GM23248 (cell line): ENCODE measurements at places on chromosomes 7 and 10.

GRCh38 chr10:70541736-70542564, 60.6 kb downstream of the PRF1 start:
- no peak overlapping the region for H3K4me3 ChIP-seq
- DNase-seq: no peak
- H3K4me1 ChIP-seq: no peaks in the 10 kb centered on the region
- no peaks in the 10 kb centered on the region for H3K36me3 ChIP-seq
- H3K27me3 ChIP-seq: peaks cover 12% of the 10 kb centered on the region; the same call in 1 of the 2 replicates

GRCh38 chr10:22460531-22461403, 115.5 kb downstream of the SPAG6 start:
- H3K4me3 ChIP-seq: no peak overlapping the region
- no peak overlapping the region for H3K27ac ChIP-seq
- no peaks in the 10 kb centered on the region for H3K4me1 ChIP-seq
- no peak for DNase-seq

GRCh38 chr7:5332579-5332978, 49.8 kb downstream of the SLC29A4 start:
- H3K4me1 ChIP-seq: peaks cover 5% of the 10 kb centered on the region
- no peak overlapping the region for H3K4me3 ChIP-seq
- H3K36me3 ChIP-seq: peaks cover 33% of the 10 kb centered on the region
- DNase-seq: no peak
- no peak overlapping the region for H3K27ac ChIP-seq

- H3K4me1 ChIP-seq: peaks cover 41% of the 10 kb centered on the region
- DNase-seq: no peak
- no peak overlapping the region for H3K27ac ChIP-seq
- no peaks in the 10 kb centered on the region for H3K36me3 ChIP-seq
- no peak overlapping the region for H3K4me3 ChIP-seq
Observed at GRCh38 chr10:29650552-29650944, 15.8 kb upstream of the SVIL start.

DNA sequence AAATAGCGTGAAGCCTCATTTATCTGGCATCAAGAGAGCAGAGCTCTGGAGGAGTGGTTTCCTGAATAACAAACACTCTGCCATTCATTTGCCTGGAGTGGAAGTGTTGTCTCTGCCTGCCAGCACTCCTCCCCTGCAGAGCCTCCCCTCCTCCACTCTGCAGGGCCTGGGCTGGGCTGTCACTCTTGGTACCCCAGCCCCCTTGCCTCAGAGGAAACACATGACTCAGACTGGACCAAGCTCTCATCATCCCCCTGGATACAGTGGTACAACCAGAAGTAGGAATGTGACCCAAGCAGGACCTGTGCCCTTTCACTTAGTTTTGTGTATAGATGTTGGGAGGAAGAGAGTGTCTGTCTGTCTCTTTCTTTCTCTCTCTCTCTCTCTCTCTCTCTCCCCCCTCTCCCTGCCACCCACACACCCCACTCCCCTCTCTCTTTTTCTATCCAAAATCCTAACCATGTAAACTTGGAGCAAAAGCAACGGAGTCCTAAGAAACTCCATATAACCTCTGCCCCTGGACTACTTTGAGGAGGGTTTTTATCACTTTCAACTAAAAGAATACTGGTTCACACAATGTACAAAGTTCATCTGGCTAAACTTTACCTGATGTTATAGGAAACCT, 43.9 kb downstream of the DOCK4 start:
- no peaks in the 10 kb centered on the region for H3K27me3 ChIP-seq
- no peak overlapping the region for H3K27ac ChIP-seq
- no peaks in the 10 kb centered on the region for H3K36me3 ChIP-seq
- DNase-seq: no peak
- H3K4me1 ChIP-seq: peaks cover 2% of the 10 kb centered on the region

DNA sequence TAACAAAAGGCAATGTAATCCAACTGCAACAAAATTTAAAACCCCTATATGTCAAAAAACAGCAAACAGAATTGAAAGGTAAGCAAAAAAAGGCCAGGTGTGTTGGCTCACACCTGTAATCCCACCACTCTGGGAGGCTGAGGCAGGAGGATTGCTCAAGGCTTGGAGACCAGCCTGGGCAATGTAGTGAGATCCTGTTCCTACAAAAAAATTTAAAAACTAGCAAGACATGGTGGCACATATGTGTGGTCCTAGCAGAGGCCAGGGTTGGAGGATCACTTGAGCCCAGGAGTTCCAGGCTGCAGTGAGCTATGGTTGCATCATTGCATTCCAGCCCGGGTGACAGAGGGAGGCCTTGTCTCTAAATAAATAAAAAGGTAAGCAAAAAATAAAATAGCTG, 212.1 kb upstream of the KLF14 start:
- H3K4me3 ChIP-seq: no peak overlapping the region
- 0 out of 2 replicates have a peak overlapping the region, but pooled peaks have one; percentile 16 for H3K27ac ChIP-seq
- H3K36me3 ChIP-seq: peaks cover 49% of the 10 kb centered on the region
- peaks cover 64% of the 10 kb centered on the region for H3K4me1 ChIP-seq
- no peaks in the 10 kb centered on the region for H3K27me3 ChIP-seq
